ENCODE measurements at places on chromosomes 11 and 22.

DNA sequence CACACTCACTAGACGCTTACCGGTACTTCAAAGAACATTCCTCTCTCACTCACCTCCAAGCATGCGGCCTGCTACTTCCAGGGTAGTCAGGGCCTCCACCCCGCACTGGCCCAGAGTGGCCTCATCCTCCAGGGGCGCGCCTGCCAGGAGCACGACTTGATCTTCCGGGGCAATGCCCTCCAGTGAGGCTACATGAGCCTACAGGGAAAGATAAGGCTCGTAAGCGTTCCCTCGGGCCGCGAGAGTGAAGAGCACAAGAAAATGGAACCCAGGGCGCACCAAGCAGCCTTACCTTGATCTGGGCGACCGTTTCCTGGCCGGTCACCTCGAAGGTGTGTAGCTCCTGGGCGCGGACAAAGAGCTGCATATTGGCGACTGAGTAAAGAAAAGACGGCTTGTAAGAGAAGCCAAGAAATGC is 478 bp downstream of the FAU start:
- DNase-seq: no peak

DNA sequence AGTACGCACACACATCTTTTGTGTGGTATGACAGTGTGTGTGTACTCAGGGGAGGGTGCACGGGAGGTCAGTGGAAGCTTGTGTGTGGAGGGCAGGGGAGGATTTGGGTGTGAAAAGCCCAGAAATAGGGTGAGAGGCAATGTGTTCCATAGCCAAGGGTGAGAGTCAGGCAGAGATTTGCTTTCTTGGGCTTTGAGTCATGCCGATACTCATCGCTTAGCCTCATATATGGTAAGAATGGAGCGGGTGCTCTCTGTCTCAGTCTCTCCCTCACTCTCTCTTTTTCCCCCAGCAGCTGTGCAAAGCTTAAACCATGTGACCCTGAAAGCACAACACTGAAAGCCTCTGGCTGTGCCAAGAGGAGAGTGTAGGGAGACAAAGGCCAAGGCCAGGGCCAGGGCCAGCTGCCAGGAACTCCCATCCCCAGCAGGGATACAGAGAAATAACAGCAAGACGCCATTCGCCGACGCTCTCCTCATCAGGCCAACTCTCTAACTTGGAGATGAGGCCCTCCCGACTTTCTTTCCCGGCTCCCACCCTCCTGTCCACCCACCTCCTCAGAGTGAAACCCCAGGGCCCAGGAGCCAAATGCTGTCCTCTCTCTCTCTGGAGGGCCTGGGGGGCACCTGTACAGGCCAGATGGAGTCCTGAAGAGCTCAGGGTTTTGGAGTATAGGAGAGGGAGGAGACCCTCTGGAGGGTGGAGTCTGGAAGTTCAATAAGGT is 20.3 kb upstream of the MICAL3 start:
- DNase-seq: no peak

- no peak for DNase-seq
These were observed 32.7 kb upstream of the USP47 start for GRCh38 chr11:11808992-11809615.

DNA sequence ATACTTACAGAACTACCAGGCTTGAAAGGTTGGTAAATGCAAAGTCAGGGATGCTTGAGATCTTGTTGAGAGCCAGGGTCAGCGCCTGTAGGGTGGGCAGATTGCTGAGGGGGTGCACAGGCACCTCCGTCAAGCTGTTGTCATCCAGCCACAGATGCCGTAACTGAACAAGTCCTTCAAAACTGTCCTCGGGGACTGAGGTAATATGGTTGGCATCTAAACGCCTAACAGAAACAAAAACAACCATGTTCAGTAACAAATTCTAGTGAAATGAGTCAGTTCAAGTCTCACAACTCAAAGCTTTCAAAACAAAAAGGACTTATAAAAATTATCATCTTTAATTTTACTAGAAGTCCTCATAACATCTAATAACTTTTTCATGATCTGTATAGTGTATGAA is 22.2 kb upstream of the CCDC34 start:
- DNase-seq: no peak

DNA sequence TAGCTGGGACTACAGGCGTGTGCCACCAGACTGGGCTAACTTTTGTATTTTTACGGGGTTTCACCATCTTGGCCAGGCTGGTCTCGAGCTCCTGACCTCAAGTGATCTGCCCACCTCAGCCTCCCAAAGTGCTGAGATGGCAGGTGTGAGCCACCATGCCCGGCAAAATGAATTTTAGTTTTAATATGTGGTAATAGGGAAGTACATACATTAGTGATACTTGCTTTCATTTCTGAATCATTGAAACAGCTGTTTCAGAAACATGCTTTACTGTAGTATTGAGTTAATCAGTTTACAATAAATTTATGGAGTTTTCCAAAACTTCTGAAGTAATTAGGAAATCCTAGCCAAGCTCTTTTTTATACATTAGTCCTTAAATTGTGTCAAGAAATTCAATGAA is 15.6 kb downstream of the PCF11 start:
- no peak for DNase-seq

DNA sequence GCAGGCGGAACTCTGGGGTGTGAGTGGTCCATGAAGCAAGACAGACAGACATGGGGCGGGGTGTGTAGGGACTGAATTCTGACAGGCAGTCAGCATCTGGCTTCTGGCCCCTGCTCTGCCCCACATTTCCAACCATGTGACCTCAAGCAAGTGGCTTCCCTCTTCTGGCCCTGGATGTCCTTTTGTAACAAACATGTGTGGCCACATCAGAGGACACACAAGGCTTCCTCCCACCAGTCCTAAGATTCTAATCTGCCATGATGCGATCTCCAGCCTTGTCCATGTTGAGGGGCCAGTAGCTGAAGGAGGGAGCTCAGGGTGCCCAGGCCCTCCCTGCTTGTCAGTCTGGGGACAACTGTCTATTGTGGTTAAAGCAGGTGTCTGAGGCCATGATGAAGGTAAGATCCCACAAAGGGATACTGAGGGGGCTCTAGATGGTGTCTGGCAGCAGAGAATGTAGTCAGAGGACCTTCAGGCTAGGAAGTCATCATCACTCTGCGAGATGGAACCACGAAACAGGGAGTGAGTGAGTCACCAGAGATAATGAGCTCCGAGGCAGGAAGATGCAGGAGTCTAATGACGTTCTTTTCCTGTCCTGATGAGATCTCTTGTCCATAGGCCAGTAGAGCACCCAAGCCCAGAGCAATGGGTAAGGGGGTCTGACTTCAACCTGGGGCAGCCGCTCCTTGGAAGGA is 27.4 kb downstream of the DRD2 start:
- no peak for DNase-seq

DNA sequence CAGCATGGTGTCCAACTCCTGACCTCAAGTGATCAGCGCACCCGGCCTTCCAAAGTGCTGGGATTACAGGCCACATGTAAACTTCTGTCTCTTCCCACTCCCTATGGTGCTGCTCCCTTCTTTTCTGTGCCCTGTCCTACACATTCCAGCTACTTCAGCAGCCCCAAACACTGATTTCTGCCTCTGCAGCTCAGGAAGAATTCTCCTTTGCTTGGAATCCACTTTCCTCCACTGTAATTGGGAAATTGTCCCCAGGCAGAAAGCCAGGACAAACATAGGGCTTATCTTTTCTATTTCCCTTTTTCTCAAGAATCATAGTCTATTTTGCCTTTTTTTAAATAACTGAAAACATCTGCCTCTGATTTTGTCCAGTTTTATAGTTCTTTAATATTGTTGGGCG is 21.3 kb upstream of the DRG1 start:
- DNase-seq: no peak

GRCh38 chr11:116137753-116138152 is 633.5 kb upstream of the CADM1 start:
- DNase-seq: no peak

DNA sequence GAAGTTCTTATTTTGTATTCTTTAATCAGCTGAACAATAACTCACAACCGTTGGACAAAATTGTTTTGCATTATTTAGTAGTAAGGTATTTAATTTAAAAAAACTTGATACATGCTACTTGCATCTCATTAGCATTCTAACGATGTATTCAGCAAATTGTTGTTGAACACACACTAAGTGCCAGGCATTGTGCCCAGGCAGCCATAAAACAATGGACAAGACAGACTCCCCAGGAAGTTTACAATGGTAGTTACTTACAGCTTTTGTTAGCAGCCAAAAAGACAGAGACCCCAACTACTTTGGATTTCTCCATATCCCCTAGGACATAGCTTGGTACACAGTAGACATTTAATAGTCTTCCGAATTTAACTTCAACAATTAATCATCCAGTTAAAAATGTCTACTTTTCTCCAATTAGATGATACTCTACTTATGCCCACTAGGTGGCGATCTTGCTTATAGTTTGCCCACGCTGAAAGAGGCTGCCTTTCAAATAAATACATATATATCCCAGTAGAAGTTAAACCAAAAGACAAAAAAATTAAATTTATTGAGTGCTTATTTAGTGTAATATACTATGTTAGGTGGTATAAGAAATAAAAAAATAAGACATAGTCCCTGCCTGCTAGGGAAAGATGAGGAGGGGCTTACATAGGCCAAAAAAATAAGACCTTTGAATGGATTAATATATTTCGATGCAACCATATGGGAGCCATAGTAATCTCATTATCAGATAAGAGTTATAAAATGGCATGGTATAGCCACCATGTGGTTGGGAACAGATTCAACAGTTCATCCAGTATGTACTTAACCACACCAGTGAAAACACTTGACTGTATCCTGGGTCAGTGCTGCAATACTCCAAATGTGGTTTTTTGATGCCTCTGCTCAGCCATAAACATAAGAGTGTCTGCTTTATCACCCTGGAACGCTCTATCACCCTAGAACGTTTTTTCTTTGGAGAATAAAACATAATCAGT is 2.0 kb upstream of the FJX1 start:
- DNase-seq: no peak

- no peak for DNase-seq
These were observed 14.1 kb downstream of the DEAF1 start for GRCh38 chr11:680970-681369.

- no peak for DNase-seq
These were observed 28.1 kb upstream of the PHF21A start for GRCh38 chr11:46149342-46149741.

DNA sequence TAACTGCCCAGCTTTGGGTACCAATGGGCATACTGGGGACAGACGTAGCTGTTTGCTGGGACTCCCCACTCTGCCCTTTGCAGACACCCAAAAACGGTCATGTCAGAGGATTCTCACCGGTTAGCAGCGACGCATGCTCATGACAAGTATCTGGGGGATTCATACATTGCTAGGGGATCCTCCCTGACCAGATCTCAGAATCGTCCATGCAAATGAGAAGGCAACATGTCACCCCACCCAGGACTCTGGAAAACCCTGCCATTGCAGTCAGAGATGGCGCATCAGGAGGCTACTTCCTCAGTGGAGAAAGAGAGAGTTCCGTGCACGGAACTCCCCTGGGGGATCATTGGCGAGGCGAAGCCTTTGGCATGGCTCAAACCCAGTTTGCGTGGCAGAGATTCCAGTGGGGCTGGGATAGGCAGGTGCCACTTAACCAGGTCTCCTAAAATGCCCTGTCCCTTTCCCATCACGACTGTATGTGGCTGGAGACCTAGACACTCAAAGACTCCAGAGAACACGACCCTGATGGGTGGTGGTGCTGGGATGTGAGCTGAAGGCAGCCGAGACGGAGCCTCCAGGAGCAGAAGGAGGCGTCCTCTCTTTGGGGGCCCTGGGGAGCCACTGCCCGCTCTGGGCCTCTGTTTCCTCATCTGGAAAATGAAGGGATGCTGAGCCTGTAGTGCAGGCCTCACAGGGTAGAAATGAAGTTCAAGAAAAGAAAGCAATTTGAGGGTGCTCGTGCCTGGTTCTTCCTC is 4.9 kb downstream of the RGL4 start:
- DNase-seq: no peak

DNA sequence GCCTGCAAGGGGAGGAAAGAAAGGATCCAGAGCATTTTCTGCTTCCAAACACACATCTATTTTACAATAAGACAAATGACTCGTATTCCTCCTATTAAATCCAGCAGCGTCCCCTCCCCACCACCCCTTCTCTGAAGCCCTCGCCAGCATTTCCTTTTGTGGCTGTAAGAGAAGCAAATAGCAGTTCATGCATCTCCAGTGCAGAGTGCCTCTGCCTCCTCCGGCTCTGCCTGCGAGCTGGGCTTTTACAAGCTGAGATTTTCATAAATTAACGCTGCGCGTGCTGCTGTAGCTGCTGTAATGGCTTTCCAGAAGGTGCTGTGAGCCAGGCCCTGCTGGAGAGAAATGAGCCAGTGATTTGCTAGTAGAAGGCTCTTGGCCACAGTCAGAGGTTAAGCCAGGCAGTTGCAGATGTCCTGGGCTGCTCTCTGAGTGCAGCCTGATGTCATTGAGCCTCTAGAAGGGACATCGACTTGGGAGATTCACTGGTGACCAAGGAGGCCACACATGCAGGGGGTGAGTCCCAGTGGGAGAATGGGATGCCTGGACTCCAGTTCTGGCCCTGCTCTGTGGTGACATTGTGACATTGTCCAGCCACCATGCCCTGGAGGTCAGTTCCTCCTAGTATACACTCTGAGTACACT is 134.5 kb upstream of the NAV2 start:
- DNase-seq: no peak

GRCh38 chr22:23704062-23704461 is 13.2 kb downstream of the RGL4 start:
- no peak for DNase-seq

- no peak for DNase-seq
These were observed 2.6 kb downstream of the PDE3B start for GRCh38 chr11:14645985-14646900.

GRCh38 chr11:47332303-47332711 is 20.2 kb downstream of the MYBPC3 start:
- no peak for DNase-seq

GRCh38 chr11:78732246-78732645 is 157.6 kb upstream of the NARS2 start:
- no peak for DNase-seq

GRCh38 chr11:119875841-119876600 is 147.0 kb upstream of the NECTIN1 start:
- no peak for DNase-seq

- DNase-seq: no peak
These were observed 491.9 kb downstream of the MN1 start for GRCh38 chr22:27309697-27310096.

DNA sequence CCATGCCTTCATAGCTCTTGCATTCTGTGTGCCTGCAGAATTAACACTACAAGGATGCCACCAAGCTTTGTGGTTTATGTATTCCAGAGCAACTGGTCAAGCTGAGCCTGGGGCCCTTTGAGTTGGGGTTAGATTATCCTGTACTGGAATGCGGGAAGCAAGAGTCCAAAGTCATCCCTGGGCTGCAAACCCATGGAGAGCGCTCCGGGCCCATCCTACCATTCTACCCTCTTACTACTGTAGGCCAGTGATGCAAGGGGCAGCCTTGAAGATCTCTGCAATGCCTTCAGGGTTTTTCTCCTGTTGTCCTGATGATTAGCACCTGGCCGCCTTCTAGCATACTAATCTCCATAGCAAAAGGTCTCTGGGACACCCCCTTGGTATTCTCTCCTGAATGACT is 51.3 kb downstream of the TUG1 start:
- DNase-seq: no peak

- no peak for DNase-seq
These were observed 753 bp downstream of the PRPF19 start for GRCh38 chr11:60905551-60906113.

GRCh38 chr11:65352783-65353182 is 1.8 kb upstream of the TIGD3 start:
- no peak for DNase-seq
